ENCODE measurements at places on chromosomes 16 and 17.

- no peak for DNase-seq
These were observed 45.8 kb downstream of the NOS2 start for GRCh38 chr17:27754549-27754948.

DNA sequence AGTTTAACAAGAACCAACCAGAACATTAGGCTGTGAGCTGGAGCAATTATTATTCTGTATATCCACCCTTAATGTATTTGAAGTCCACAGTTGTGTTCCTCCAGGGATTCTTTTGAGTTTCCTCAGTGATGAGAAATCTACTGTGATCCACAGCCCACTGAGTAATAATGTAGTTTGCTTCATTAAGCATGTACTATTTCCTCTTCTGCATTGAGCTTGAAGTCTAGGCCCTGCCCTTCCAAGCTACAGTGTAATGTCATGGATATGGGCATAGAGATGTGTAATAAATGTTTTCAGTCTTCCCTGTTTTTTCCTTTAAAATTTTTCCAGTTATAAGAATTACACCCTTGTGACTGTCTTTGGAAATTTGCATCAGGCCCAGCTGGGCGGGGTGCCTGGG, 36.4 kb upstream of the SLC12A3 start:
- no peak for DNase-seq

DNA sequence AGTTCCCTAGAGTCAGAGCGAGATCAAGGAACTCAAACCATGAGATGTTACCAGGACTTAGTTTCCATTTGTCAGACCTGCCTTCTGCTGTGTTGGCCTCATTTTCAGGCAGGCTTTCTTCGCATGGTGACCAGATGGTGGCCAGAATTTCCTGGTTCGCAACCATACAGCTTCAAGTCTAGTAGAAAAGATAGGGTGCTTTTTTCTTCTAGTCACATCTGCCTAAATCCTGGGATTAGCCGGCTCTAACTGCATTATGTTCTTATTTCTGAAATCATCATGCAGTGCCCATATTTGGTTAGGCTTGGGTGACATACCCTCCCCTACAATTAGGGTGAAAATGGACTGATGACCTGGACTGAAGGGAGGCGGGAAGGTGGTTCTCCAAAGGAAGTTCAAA, 131.5 kb downstream of the SHISA9 start:
- DNase-seq, result no peak

- DNase-seq, result no peak
These were observed 1.1 kb upstream of the GIT1 start for GRCh38 chr17:29590411-29591145.

DNA sequence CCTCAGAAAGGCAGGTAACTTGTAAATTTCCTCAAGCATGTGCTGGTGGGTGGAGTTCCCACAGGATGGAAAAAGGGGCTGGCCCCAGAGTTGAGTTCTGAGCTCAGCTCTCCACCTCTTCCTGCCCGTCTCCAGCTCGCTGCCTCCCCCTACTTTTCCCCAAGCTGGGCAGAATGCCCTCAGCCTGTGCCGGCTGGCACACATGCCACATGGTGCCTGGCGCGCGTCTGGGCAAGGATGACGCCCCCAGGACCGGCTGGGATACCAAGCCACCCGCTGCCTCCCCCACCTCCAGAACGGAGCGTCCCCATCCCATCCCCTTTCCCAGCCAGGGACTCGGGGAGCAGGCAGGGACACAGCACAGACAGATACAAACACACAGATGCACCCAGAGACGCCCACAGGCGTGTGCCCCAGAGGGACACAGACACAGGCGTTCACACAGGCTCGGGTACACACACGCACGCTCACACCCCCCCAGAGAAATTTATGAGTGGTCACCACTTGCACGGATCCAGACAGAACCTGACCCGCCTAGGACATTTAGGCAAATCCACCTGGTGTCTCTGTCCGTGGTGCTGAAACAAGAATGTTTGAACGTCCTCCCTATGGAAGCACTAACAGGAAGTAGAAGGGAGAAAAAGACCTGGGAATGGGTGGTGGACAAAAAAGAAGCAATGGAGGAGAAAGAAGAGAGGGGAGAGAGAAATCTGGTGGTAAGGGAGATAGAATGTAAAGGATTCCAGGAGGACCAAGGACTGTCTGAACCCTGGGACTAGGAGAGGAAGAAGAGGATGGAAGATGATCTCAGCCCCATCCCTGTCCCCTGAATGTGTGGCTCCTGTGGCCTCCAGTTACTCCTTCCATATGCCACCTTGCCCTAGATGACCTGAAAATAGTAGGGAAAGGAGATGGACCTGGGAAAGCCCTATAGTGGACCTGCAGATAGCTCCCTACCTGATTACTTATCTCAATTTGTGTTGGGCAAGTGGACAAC, 15.5 kb downstream of the NEUROD2 start:
- no peak for DNase-seq

DNA sequence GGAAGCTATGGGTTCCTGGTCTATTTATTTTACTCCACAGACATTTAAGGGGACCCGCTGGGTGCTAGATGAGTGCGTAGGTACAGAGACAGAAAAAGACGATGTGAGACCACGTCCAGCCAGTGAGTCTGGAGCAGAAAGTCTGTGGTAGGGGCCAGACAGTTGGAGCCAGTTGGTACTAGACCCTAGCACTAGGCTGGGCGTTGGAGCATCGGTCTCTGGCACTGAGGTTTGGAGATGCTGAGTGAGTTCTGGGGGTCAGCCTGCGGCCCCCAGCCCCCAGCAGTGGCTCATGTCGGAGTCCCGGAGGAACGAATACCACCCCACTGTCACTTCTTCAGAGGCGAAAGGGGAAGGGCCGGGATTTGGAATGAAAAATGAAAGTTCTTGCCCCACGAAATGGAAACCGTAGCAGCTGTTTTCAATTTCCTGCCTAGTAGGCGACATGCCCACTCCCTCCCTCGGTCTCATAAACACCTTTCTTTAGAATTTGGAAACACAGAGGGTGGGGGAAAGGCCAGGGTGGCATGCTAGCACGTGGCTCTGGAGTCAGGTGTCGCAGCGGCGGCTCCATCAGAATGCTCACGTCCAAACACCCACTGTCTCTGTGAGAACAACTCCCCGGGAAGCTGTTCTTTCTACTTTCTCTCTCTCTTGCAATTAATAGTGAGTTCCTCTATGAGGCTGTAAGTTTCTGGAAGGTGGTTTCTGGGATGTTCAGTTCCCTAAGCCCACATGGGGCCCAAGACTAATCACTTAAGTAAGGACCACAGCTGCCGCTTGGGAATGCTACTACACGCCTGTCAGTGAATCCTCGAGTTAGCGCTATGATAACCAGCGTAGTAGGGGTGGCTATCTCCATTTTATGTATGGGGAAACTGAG, 96.8 kb downstream of the IRF8 start:
- DNase-seq, result peak; percentile 18

DNA sequence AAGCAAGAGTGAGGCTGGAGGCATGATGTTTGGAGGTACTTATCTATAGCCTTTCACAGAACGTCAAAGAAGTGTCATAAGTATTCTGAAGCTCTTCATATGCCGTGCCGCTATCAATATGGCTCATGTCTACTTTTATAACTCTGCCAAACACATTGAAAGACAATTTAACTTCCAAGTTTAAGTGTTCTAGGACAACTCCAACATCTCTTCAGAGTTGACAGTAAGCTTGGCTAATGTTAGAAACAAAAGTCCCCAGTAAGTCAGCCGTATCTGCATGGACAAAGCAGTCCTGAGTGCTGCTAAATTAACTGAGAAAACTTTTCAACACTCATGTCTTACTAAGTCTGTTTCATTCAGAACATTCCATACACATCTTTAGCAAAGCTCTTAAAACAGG, 32.2 kb downstream of the GRB2 start:
- no peak for DNase-seq

- no peak for DNase-seq
These were observed 15.8 kb upstream of the UQCRC2 start for GRCh38 chr16:21937336-21937829.

GRCh38 chr16:79597277-79598062, 3.1 kb downstream of the MAF start:
- DNase-seq, result no peak

DNA sequence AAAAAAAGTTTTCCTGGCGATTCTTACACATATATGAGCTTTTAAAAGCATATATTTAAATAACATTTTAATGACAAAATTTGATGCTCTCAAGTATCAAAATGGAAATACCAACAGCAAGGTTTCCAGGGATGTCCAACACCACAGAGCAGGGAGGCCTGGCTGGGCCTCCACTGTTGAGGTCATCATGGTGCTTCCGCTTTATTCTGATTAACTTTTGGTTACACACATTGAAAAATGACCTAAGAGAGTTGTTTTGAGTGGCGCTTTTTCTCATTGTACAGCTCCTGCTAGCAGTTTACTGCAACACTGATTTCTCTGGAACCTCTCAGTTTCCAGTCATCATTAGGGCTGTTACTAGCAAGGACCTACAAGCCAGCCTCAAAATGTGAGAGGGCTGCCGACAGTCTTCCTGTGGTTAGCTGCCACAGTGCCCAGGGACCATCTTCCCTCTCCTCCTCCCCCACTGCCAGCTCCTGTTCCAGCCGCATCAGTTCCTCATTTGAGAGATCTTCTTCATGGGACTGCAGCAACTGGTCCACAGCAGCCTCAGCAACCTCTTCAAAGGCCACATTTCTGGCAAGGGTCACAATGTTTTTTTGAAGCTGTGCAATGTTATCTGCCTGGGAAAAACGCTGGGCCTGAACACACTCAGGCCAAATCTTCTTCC, 21.3 kb downstream of the DEF8 start:
- no peak for DNase-seq

DNA sequence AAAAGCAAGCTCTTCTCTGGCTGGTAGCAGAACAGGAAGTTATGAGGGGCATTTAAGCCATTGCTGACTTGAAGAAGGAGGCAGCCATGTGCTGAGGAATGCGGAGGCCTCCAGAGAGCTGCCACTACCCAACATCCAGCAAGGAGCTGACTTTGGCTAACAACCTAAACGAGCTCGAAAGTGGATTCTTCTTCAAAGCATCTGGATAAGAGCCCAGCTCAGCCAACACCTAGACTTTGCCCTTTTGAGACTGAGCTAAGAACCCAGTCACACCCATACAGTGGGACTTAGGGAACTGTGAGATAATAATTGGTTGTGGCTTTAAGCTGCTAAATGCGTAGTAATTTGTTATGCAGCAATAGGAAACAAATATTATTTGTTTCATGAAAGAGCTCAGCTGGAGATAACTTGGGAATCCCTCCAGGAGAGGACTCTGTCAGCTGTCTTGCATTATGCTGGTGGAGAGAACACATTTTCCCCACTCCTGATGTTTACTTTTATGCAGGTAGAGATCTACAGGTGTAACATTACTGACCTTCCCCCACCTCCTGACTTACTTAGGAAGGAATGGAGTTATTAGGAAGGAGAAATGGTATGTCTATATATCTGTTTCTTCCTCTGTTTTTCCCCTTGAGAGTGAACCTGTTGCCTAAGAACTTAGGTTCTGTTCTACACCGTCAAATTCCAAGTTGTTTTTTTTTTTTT, 52.7 kb upstream of the ZNF629 start:
- no peak for DNase-seq

GRCh38 chr17:40870136-40870535, 3.1 kb upstream of the KRT12 start:
- DNase-seq, result no peak

GRCh38 chr17:43588121-43588520, 42.0 kb upstream of the ETV4 start:
- no peak for DNase-seq

DNA sequence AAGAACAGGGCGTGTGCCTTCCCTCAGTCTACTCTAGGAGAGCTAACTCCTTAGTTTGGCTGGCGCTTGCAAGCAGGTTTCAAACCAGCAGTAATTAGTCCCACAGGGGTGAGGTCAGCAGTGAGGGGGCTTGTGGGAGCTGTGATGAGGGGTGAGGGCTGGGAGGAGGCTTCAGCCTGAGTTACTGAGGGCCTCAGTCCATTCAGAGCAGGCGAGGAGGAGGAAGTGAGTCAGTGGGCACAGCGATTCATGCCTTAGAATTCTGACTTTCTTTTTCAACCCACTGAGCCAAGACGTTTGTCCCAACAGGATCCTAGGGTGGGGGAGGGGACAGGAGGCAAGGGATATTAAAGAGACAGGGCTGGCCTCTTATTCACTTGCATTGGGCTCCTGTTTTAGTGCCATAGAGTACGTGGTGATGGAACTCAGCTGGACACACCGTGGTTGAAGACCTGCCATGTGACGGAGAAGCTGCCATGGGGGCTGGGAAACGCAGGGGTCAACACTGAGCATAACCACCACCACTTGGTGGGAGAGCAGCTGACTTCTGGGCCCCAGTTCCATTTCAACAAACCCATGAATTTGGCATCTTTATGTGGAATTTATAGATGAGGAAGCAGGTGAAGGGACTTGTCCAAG, 8.3 kb upstream of the ITGA3 start:
- no peak for DNase-seq

- DNase-seq, result no peak
These were observed 16.4 kb upstream of the ABCC3 start for GRCh38 chr17:50618300-50618699.

GRCh38 chr17:78146881-78147280, 696 bp downstream of the C17orf99 start:
- DNase-seq, result no peak

DNA sequence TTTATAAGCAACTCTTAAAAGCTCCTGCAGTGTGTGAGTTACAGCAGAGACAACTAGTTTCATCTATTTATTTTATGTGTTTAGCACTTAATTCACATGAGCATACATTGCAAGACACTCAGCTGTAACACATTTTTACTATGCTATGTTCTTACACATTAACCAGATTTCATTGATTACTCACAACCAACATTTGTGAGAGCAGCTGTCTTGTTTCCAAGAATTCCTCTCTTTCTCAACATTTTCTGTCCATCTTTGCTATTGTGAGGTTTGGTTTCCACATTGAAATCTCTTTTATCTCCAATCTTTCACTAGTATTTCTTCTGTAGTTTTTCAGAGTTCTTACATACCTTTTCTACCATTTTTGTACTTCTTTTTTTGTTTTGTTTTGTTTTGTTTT, 51.2 kb downstream of the COPRS start:
- DNase-seq, result no peak

- no peak for DNase-seq
These were observed 57.6 kb downstream of the VMP1 start for GRCh38 chr17:59765038-59765437.

GRCh38 chr17:68777243-68777855, 176.2 kb upstream of the FAM20A start:
- no peak for DNase-seq

GRCh38 chr16:28879261-28879840, 1.1 kb downstream of the ATP2A1 start:
- no peak for DNase-seq

GRCh38 chr16:27582883-27583282, 32.9 kb downstream of the KATNIP start:
- no peak for DNase-seq

- DNase-seq, result no peak
These were observed 84.0 kb downstream of the ANKRD11 start for GRCh38 chr16:89406277-89406888.

GRCh38 chr16:13344001-13344400, 442.6 kb downstream of the SHISA9 start:
- DNase-seq, result no peak
